ENCODE measurements at places on chromosomes 12 and 14.

DNA sequence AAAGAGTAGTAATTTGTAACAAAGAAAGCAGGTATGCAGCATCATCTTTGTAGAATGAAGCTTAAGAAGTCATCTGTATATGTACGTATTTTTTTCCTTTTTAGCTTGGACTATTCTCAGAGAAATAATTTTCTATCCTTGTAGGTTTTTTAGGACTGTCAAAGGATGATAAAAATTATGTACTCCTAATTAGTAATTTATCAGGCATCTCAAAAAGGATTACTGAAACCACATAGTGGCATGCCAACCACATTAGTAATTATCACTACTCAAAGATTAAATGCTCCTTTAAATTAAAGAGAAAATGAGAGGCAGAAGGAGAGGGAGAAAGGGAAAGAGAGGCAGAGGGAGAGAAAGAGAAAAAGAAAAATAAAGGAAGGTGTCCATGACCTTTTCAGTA, 17.3 kb downstream of the TTC8 start:
- no peak for DNase-seq

GRCh38 chr12:56188778-56189098, 545 bp downstream of the SMARCC2 start:
- DNase-seq, result no peak

- DNase-seq, result no peak
These were observed 78.0 kb downstream of the IFNG start for GRCh38 chr12:68081561-68081960.

GRCh38 chr14:69287098-69288010, 27.4 kb downstream of the GALNT16 start:
- no peak for DNase-seq

GRCh38 chr12:25102402-25102801, 92.6 kb downstream of the DNAI7 start:
- no peak for DNase-seq

GRCh38 chr14:42980419-42980818, 1373.7 kb downstream of the LRFN5 start:
- DNase-seq, result no peak

GRCh38 chr12:123912415-123913380, 59.9 kb downstream of the CCDC92 start:
- DNase-seq, result no peak

- DNase-seq, result no peak
These were observed 149.7 kb upstream of the ARHGAP5 start for GRCh38 chr14:31927348-31927832.

DNA sequence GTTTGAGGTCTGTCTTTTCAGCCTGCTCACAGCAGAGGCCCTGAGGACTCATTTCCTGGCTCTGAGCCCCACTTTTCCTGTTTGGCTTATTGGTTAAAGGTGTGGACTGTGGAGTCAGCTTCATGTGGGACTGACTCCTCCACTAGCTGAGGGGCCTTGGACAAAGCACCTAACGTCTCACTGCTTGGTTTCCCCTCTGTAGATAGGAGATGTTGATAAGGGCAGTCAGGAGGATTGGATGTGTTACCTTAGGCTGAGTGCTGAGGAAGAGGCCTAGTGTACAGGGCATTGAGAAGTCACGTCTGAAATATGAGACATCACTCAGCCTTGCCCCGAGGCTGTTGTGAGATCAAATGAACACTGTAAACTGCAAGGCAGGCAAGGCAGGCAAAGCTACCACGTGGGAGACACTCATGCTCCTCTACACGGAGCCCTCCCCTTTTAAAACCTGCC, 27.1 kb upstream of the TCL1A start:
- DNase-seq, result no peak

GRCh38 chr12:126431767-126432166, 1366.5 kb downstream of the AACS start:
- no peak for DNase-seq

GRCh38 chr12:132623072-132623869, 4.7 kb downstream of the P2RX2 start:
- DNase-seq, result no peak

DNA sequence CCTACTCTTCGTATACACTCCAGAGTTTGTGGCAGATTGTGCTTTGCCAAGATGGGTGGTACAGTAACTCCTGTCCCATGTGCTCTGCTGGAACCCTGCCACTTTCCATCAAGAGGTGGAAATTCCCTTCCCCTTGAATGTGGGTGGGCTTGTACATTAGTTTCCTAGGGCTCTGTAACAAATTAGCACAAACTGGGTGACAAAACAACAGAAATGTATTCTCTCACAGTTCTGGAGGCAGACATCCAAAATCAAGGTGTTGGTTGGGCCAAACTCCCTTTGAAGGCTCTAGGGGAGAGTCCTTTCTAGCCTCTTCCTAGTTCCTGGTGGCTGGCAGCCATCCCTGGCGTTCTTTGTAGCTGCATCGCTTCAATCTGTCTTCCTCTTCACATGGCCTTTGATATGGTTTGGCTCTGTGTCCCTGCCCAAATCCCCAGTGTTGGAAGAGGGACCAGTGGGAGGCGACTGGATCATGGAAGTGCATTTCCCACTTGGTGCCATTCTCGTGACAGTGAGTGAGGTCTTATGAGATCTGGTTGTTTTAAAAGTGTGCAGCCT, 117.5 kb downstream of the VRK1 start:
- DNase-seq, result no peak

GRCh38 chr12:27919671-27920235, 52.8 kb downstream of the PTHLH start:
- no peak for DNase-seq

DNA sequence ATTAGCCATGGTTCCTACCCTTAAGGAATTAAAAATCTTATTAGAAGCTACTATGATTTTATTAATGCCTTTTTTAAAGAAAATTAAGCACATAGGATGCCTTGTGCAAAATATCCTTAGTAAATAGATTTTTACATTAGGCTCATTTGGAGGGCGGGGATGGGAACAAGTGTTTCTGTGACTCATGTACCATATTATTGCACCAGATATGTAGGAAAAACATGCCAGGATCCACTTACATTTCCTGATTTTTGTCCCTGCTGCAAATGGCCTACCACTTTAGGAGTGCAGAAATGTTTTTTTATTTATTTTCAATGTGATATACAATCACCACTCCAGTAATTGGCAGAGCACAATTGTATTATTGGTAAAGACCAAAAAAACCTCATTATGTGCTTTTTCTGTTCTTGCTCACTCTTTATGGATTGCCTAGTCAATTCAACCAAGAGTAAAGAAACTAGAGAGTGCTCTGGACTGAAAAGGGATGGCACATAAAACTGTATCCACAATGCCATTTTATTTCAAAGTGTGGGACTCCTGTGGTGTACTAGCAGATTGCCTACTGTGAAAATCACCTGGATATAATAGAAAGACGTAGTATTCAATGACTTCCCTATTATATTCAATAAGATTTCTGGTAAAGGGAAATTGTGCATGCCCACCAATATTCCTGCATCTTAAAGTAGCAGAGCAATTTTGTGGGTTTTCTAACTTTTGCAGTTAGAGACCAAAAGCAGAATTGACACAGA, 86.9 kb downstream of the ANO6 start:
- DNase-seq, result no peak

DNA sequence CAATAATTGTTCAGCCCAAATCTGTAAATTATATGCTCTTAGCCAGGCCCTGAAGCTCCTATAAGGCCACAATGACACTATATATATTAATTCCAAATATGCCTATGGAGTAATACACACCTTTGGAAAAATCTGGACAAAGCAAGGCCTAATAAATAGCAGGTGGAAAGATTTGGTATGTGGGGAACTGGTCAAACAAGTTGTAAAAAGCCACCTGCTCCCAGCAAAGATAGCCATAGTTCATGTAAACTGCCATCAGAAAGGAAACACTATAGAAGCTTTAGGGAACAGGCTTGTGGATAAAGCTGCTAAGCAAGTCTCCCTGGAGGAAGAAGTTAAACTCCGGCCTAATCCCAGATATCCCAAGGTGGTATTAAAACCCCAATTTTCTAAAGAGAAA, 29.7 kb downstream of the PRMT8 start:
- DNase-seq, result no peak

GRCh38 chr12:70635755-70636154, 1.5 kb downstream of the PTPRB start:
- DNase-seq, result no peak

- peak; percentile 48 for DNase-seq
These were observed 13.2 kb downstream of the PXN start for GRCh38 chr12:120252071-120252906.

GRCh38 chr12:48940181-48940580, 14.9 kb upstream of the FKBP11 start:
- DNase-seq, result no peak

DNA sequence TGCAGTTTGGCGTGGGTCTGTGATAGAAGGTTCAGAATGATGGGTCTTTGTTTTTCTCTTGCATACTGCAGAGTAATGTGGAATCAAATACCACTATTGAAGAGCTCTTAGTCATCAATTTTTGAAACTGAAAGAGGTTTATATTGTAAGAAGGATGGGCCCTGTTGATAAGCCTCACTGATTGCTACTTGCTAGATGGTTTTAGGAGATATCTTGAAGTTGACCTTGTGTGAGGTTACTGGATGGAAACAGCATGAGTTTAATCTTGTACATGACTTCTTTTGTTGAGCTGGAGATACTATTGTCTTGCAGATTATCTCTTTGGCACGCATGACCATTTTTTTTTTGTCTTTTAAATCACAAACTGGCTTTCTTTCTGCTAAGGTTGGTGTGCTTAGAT, 13.8 kb downstream of the BICD1 start:
- no peak for DNase-seq

DNA sequence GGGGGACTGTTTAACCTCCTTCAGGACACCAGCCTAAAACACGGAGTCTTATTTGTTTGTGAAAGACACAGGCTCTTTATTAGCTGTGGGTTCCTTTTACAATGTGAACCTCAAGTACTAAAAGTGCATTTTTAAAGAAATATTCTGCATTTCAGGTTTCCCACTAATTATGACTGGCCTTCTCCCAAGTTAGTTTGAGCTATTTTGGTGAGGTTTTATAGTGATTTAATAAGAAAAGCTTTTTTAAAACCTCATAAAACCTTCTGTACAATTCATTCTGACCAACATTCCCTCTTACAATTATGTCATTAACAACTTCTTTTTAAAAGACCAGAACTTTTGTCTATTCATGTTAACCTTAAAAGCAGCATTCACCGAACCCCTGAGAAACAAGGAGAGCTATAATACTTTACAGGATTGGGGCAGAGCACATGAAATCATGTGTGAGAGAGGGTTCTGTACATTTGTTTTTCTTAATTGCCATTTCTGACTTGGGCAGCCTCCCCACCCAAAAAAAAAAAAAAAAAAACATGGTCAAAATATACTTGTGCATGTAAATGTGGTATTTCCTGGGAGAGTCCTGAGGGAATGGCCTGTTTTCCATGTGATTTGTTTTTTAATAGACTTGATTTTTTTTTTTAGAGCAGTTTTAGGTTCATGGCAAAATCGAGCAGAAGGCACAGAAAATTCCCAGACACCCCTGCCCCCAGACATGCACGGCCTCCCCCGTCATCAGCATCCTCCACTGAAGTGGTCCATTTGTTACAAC, 169.5 kb downstream of the CHST11 start:
- DNase-seq, result no peak

- DNase-seq, result no peak
These were observed 53.8 kb downstream of the SDR9C7 start for GRCh38 chr12:56880125-56880992.
